ENCODE measurements at places on chromosomes 3 and 15.
A peak's percentile ranks its signal among the peaks of the same experiment; 100 is the strongest.

DNA sequence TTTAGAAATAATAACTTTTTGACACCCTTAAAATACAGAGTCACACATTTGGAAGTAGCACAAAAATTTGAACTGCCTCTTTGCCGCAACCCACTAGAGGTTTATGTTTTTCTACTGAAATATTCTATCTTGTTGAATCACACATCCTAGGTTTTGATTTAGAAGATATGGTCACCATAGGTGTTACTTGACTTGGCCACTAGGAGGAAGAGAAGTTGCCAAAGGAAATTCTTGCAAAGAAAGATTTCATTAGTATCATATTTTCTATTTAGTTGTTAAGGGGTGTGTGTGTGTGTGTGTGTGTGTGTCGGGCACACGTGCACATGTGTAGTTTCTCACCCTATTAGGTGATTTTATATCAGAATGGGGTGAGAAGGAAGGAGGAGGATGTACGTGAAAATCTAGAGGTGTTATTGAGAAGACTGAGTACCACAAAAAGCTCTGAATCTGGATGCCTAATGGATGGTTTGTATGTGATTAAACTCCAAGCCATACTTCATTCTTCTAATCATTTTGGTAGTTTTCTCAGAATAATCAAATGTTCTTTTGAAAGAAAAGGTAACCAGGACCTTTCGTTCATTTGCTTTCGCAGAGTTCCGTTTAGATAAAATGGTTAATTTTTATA is 31.5 kb downstream of the ZFAND6 start:
- peak; percentile 49 for DNase-seq

- DNase-seq, result no peak
Observed at GRCh38 chr3:93994056-93994455, 14.1 kb downstream of the ARL13B start.

GRCh38 chr3:51075221-51075775 is 309.8 kb upstream of the MANF start:
- no peak for DNase-seq

DNA sequence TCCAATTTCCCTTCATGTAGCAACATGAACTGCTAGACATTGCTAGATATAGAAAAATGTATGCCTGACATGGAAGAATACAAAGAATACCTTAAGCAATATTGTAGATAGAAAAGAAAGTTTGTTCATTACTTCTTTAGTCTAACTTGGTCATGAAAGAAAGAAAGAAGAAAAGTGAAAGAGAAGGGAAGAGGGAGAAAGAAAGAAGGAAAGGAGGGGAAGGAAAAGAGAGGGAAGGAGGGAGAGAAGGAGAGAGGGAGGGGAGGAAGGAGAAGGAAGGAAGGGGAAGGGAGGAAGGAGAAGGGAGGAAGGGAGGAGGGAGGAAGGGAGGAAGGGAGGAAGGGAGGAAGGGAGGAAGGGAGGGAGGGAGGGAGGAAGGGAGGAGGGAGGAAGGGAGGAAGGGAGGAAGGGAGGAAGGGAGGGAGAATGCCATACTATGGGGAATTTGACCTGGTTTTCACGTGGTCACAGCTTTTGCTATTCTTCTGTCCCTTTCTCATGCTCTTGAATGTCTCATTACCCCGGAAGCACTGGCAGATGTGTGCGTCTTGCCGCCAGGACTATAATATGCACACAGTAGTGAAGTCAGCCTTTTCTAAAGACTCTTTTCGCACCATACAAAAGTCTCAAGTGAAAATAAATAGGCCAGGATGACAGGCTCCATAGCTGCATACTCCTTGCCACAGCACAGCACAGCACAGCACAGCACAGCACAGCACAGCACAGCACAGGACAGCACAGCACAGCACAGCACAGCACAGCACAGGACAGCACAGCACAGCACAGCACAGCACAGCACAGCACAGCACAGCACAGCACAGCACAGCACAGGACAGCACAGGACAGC is 78.2 kb downstream of the CHAC1 start:
- peak; percentile 27 for DNase-seq

DNA sequence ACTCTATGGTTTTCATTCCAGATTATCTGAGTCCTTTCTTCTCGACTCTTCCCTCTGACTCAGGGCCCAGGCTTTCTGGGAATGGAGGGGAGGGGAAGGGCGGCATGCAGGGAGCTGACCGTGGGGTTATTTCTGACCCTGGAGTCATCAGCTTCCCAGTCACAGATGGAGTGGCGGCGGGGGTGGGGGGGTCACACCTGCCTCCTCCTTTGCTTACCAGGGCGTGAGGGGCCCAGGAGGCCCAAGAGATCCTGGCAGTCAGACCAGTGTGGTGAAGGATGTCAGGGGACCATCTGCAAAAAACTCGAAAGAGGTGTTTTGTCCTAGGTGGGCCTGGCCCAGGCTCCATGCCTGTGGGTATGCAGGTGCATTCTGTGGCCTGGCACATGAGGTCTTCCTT is 996 bp upstream of the XIRP1 start:
- DNase-seq, result peak; percentile 26

DNA sequence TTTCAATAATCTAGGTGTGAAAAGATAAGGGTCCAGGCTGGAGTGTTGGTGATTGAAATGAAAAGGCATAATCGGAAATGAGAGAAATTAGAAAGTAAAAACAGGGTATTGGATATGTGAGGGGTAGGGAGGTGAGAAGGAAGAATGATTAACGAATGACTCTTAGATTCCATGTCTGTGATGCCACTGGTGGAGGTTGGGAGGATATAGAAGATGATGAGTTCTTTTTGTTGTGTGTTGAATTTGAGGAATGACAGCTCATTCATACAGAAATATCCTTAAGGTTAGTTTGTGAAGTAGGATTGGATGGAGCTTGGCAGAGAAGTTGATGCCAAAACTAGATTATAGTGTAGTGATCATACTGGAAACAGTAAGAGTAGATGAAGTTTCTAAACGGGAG is 72.2 kb upstream of the CCNL1 start:
- peak; percentile 23 for DNase-seq

DNA sequence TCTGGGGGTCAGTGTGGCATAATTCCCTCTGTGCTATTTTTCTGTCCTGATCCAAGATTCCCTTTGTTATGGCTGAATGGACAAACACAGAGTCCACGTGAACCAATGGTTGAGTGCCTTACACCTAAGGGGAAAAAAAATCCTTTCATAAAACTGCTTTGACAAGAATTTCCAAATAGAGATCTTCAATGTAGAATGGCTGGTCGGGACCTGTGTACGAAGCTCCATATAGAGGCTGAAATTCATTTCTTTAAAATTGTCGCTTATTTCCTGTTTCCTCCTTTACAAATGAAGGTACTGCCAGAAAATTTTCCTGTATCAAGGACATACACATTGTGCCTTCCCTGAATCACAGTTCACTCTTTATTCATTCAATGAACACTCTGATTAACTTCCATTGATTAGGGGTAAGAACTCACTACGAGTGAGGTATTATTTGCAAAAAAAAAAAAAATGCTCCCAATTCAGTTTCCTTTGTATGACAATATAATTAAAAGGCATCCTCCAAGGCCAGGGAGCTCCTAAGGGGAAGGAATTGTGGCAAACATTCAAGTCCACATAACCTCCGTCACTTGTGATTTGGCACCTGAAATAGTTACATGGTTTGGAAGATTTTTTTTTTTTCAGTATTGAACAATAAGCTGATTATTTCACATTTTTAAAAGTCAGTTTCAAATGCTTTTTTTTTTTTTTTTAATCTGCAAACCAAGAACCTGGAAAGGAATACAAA is 293.8 kb downstream of the MEX3B start:
- DNase-seq, result no peak

GRCh38 chr3:49566312-49566711 is 12.0 kb downstream of the BSN start:
- DNase-seq, result peak; percentile 39

DNA sequence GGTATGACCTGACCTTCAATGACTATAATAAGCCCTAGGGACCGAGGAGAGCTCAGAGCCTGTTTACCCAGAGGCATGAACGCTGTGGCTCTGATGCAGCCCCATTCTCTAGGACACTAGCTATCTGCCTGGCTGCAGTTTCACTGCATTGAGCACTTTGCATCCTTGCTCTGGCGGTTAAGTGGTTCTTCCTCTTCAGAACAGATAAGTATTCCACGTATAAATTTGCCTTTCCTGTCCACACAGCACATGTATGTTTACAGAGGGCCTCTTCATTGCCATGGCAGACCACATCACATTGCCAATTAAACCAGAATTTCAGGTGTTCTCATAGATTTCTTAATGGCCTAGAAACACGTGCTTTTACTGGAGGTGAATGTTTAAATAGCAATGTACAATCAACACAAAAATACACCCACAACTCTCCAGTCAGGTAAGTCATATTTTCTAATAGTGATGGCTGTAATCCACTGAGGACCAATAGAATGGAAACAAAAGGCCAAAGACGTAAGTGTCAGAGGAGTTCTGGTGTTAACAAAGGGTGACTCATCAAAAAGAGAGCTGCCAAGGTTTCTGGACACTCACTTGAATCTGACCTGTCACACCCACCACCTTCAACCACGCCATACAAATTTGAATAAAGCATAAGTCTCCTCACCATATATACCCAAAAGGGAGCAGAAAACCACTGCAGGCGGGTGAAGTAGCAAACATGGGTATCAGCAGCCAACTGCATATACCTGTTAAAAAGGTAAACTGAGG is 553.4 kb downstream of the OCA2 start:
- peak; percentile 11 for DNase-seq

DNA sequence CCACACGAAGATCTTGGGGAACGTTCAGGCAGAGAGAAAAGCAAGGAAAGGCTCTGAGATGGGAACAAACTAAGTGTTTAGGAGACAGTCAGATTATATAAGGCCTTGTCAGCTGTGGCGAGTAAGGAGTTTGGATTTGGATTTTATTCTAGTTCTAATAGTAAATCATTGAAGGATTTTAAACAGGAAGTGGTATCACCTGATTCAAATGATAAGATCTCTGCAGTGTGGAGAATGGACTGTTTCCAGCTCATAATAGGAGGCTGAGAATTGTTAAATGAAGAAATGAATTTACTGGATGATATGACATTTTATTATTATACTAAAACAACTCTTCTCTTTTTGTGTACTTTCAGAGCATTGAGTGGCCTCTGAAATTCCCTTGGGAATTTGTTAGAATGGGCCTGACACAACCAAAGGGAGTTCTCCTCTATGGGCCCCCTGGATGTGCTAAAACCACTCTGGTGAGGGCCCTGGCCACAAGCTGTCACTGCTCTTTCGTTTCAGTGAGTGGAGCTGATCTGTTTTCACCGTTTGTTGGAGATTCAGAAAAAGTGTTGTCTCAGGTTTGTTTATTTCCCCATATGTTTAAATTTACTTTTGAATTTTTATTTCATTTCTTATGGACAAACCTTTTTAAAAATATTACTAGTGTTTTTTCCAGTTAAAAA is 36.0 kb upstream of the GATM start:
- no peak for DNase-seq

DNA sequence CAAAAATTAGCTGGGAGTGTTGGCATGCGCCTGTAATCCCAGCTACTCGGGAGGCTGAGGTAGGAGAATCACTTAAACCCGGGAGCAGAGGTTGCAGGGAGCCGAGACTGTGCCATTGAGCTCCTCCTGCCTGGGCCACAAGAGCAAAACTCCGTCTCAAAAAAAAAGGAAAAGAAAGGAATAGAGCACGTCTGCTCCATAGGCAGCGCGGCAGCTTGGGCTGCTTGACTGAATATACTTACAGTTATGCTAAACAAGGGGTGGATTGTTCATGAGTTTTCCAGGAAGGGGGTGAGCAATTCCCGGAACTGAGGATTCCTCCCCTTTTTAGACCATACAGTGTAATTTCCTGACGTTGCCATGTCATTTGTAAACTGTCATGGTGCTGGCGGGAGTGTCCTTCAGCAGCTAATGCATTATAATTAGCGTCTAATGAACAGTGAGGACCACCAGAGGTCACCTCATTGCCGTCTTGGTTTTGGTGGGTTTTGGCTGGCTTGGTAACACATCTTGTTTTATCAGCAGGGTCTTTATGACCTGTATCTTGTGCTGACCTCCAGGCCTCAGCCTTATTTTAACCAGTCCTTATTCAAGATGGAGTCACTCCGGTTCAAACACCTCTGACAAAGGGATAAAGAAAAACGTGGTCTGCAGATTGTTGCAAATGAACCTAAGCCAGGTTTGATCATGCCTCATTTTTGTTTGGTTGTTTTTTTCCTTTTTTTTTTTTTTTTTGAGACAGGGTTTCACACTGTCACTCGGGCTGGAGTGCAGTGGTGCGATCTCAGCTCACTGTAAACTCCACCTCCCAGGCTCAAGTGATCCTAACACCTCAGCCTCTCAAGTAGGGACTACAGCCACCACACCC is 24.9 kb upstream of the SENP5 start:
- no peak for DNase-seq

DNA sequence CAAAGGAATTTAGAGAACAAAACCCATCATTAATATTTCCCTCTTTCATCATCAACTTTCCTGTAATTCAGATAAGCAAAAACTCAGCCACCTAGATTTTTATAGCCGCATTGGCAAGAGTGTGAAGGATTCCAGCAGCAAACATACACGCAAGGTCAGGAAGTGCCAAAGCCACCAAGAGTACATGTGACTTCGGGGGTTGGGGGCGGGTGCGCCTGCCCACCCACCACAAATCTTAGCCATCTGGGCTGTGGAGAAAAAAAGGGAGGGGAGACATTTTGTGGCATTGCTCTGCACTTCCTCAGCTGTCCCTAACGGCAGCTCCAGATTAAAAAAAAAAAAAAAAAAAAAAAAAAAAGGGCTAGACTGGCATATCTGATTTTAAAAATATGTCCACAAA is 148.4 kb downstream of the TNIK start:
- no peak for DNase-seq

- no peak for DNase-seq
Observed at GRCh38 chr3:127651516-127652172, 21.1 kb upstream of the ABTB1 start.

Data from GM23248 (cell line).